NT2/D1 (cell line): ENCODE measurements at places on chromosomes 16 and 17.
A peak's percentile ranks its signal among the peaks of the same experiment; 100 is the strongest.

GRCh38 chr17:71753070-71753469, 367.8 kb upstream of the SOX9 start:
- no peak for DNase-seq

GRCh38 chr17:4750606-4751005, 10.9 kb upstream of the CXCL16 start:
- DNase-seq: no peak

GRCh38 chr16:1295465-1295864, 14.0 kb upstream of the UBE2I start:
- peak; percentile 16 for DNase-seq

- no peak for DNase-seq
Measured at GRCh38 chr16:25141648-25142047, 30.1 kb downstream of the LCMT1 start.

GRCh38 chr16:65598621-65599020, 476.8 kb upstream of the CDH11 start:
- no peak for DNase-seq

GRCh38 chr16:5900046-5900445, 802.5 kb upstream of the EEF2KMT start:
- no peak for DNase-seq

- no peak for DNase-seq
Measured at GRCh38 chr17:1177016-1177700, 2.6 kb downstream of the ABR start.

DNA sequence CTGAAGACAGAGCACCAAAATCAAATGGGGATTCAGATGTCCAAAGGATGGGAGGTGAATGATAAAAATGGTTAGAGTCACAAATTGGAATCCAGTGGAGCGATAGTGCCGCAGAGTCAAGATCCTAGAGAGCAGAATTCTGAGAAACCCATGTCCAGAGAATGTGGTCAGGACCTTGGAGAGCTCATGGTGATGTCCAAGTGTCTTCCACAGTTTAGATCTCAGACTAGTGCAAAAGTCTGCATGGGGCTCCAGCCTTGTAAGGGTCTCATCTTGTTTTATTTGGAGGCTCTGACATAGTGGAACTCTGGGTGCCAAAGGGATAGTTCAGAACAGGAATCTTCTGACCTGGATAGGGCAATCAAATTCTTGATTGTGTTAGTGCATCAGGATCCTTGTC, 245.9 kb upstream of the HSBP1 start:
- no peak for DNase-seq

- no peak for DNase-seq
Measured at GRCh38 chr16:30120340-30121105, 2.5 kb downstream of the MAPK3 start.

- no peak for DNase-seq
Measured at GRCh38 chr17:40171750-40172149, 5.5 kb upstream of the RAPGEFL1 start.

- no peak for DNase-seq
Measured at GRCh38 chr17:10031127-10031526, 126.1 kb upstream of the RCVRN start.

DNA sequence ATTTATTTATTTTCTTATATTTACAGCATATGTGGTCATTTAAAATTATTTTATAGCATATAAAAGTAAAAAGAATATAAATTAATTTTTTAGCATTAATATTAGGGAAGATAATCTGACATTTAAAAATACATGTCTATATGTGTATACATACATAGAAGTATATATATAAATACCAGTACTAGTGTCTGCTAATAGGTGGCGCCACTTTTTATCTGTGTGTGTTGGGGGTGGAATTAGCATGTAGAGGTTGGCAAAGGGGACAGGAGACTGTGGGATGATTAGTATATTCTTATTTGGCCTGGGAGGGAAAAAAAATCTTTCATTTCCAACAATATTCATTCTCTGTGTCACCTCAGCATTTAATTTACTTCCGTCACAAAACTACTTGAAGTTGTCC, 359.1 kb downstream of the WWOX start:
- no peak for DNase-seq

DNA sequence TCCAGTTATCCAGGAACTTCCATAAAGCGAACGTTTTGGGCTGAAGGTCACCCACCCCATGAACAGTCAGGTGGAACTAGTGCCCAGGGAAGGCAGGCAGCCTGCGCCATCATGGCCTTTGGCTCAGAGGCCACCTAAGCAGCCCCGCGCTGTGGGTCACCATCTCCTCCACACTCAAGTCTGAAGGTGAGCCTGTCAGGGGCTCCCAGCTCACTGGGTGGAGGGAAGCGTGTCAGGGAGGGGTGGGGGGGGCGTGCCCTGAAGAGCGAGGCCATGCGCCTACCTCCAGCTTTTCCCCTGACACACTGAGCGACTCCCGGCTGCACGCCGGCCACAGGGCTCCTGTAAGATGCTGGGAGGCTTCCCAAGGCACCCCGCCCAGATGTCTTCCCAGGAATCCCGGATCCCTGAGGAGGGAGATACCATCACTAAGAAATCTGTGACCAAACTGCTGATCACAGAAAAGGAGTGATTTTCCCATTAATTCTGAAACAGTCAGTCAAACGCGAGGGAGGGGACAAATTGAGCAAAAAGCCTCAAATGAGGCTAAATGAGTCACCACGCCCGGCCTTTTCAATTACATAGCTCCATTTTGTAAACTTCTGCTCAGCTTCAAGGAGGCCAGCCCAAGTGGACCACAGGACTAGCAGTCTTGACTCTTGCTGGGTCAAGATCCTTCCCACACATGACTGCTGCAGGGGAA, 26.5 kb upstream of the SLC25A19 start:
- no peak for DNase-seq
